Femur (tissue), 1 donor: ENCODE measurements at places on chromosomes 1 and 21.

GRCh38 chr1:151816548-151817352, 11.5 kb upstream of the LINGO4 start:
- no peak for DNase-seq

- no peak for DNase-seq
Observed at GRCh38 chr1:231460614-231461013, 38.5 kb upstream of the EGLN1 start.

- no peak for DNase-seq
Observed at GRCh38 chr1:244080343-244080929, 29.4 kb downstream of the ZBTB18 start.

GRCh38 chr1:5878971-5879370, 113.3 kb downstream of the NPHP4 start:
- no peak for DNase-seq

DNA sequence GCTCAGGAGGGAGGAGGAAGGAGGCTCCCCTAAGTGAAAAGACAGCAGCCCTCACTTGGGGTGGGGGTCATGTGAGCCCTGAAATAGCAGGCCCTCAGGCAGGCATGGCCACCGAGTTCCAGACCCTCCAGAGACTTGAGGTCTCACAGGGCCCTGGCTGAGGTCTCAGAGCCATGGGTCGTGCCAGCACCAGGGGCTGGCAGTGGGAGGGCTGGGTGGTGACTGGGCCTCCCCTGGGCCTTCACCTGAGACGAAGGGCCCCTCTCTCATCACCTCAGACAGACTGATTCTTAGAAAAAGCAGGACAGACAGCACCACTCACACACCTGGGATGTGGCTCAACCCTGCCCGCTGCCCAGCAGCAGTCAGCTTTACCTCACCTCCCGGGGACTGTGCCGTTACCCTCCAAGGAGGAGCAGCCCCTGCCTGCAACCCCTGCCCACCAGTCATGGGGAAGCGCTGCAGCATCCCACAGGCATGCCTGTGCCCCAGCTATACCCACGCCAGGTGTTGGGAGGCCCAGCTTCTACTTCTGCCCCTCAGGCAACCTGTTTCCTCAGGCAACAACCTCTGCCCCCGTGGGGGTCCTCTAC, 42.6 kb upstream of the LRP8 start:
- DNase-seq, result no peak

DNA sequence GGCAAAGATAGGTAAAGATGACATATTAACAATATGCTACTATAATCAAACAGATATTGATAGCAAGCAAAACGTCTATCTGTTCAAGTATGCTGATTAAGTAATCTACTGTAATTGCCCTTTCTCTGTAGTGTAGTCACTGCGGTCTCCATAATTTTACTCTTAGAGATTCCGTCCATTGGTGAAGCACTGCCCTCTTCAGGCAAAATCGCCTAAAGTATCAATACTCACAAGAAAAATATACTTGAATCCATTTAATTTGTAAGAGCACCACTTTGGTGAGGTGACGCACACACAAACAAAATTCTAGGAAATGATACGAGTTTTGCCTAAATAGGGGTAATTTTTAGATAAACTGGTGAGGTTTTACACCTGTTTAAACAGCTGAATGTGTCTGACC, 434.6 kb upstream of the CHRM3 start:
- DNase-seq, result peak; percentile 23

- DNase-seq, result peak; percentile 81
Observed at GRCh38 chr1:115282807-115283208, 55.2 kb downstream of the NGF start.

GRCh38 chr1:95041491-95042165, 31.1 kb downstream of the ALG14 start:
- DNase-seq, result peak; percentile 85

DNA sequence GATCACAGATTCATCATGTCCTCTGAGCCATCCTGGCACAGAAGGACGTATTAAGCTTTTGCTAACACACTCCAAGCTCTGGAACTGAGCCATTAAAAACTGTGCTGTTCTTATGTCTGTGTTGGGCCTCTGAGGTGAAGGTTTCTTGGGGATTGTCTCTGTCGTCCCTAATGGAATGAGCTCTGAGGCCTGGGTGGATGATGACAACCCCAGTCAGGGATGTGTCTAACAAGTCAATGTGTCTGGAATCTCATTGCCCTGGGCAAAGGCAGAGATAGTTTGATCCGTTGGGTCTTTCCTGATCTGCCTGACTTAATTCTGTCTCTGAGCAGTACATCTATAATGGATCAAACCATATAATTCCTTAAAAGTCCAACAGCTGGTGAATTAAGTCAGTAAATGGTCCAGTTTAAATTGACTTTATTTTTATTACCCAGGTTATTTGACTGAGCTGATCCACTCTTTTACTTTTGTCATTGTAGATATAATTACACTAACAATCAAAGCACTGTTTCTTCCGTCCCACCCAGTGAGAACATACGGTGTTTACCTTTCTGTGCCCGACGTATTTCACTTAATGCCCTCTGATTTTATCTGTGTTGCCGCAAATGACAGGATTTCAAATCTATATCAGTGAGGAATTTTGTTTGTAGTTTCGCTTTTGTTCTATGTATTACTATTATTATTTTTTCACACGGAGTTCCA, 38.8 kb upstream of the OR2B11 start:
- DNase-seq, result no peak

GRCh38 chr1:16110884-16111283, 37.4 kb upstream of the FAM131C start:
- DNase-seq, result no peak

- DNase-seq, result peak; percentile 72
Observed at GRCh38 chr1:2474933-2475371, 1.1 kb upstream of the PLCH2 start.
